ENCODE measurements at places on chromosomes 4 and X. TPM values are rescaled to one million over a fixed set of nuclear protein-coding genes. Genes with fewer than 3 reads are reported as not detected.
A peak's percentile ranks its signal among the peaks of the same experiment; 100 is the strongest.

GRCh38 chr4:148034813-148035212 lies 302.9 kb downstream of the ARHGAP10 start:
- no peak for DNase-seq

FAM199X gene
- total RNA-seq: 27.1 TPM

DNA sequence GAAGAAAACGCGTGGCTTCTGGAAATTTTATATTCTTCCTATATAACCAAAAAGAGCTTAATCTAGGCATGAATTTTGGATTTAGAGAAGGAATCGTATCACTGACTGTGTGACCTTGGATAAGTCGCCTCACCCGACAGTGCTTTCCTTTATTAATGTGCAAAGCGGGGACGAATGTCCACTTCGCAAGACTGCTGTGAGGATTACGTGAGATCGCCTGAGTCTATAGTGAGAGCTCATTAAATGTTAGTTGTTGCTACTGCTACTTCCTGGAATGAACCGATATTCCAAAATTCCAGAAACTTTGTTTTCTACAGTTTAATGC lies 448 bp upstream of the TBC1D8B start:
- no peak for DNase-seq

- no peak for DNase-seq
Observed at GRCh38 chr4:143023239-143023918, 161.3 kb upstream of the USP38 start.

GRCh38 chrX:82842286-82842685 lies 665.8 kb upstream of the POU3F4 start:
- no peak for DNase-seq

- DNase-seq: peak; percentile 35
Observed at GRCh38 chr4:94595880-94596483, 144.2 kb downstream of the PDLIM5 start.

Data from foreskin keratinocyte (primary cell).